ENCODE measurements at places on chromosomes 2 and 18.

DNA sequence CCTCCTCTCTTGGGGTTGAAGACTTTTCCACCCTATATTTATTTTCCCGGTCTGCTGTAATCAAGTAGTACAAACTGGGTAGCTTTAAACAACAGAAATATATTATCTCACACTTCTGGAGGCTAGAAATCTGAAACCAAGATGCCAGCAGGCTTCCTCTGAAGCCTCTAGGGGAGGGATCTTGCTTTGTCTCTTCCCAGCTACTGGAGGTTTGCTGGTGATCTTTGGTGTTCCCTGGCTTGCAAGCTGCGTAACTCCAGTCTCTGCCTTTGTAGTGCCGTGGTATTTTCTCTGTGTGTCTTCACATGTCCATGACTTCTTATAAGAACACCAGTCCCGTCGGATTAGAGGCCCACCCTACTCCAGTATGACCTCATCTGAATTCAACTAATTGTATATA, 44.4 kb downstream of the MYO3B start:
- DNase-seq = no peak

DNA sequence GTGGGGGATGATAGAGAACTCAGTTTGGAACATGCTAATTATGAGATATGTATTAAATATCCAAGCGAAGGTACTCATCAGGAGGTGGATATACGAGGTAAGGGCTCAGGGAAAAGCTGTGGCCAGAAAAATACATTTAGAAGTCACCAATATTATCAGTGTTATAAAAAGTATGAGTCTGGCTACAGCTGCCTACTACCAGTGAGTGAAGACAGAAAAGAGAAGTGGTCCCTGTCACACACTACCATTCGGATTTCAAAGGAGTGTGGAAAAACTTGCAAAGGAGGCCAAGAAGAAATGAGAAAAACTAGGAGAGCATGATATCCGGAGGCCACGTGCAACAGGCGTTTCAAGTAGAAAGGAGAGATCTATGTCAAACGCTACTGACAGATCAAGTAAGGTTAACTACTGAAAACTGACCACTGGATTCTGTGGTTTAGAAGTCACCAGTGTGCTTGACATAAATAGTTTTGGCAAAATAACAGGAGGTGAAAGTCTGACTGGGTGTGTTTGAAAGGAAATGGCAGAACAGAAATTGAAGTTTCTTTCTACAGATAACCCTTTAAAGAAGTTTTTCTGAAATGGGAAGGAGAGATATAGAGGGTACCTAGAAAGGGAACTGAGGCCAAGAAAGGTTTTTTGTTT, 118.7 kb upstream of the DNMT3A start:
- no peak for DNase-seq

GRCh38 chr2:1378456-1379150, 34.7 kb upstream of the TPO start:
- no peak for DNase-seq

DNA sequence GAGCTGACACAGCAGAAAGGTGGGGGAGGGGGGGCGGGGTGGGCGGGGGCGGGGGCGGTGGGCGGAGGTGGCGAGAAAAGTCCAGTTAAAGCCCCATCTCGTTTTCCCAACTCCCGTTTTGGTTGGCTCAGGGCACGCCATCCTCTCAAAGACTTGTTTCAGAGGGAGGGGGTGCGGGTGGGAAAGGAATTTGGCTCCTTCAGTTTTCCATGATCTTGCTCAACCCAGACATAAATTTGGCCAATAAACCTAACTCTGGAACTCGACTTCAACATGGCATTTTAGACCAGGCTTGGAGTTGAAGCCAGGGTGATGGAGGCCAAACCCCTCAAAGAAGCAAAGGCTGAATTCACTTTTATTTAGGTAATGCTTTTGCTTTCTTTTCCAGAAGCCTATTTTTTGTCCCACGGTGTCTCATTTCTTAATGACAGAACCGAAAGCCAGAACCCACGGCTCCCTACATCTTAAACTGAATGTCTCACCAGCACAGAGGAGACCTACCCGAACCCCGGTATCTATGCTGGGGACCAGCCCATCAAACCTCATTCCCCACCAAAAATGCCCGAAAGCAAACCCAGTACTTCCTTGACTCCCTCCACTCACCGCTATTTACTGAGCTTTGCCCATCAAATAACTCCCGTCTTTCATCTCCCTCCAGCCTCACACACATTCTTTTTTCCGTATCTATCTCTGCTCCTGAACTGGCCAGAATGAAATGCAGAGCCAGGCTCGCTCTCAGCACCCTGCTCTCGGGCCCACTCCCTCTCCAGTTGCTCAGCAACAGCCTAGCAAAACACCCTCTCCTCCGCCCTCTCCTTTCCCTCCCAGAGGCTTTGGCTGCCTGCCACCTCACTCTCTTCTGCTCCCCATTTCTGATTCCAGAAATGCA, 4.3 kb downstream of the IGFBP5 start:
- DNase-seq = no peak

- no peak for DNase-seq
These were observed 35.5 kb upstream of the TAF1B start for GRCh38 chr2:9807555-9808305.

GRCh38 chr2:189088591-189089205, 90.9 kb downstream of the COL5A2 start:
- no peak for DNase-seq

DNA sequence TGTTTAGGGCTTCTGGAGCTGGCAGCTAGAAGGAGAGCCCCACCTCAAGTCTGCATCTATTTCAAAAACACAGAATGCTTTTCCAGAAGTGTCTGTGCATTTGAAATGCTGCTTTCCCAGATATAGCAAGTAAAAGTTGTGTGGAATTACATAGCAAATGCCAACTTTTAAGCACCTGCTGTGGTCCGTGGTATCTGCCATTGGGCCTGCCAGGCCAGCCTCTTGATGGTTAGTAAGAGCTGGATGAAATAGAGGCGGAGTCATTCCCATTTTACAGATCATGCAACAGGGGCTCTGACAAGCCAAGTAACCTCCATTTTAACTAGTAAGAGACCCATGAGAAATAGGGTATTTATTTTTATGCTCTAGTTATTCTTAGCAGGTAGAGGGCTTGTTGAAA, 61.6 kb downstream of the MGAT5 start:
- no peak for DNase-seq

GRCh38 chr2:96924775-96925747, 55.2 kb upstream of the SEMA4C start:
- DNase-seq = no peak

DNA sequence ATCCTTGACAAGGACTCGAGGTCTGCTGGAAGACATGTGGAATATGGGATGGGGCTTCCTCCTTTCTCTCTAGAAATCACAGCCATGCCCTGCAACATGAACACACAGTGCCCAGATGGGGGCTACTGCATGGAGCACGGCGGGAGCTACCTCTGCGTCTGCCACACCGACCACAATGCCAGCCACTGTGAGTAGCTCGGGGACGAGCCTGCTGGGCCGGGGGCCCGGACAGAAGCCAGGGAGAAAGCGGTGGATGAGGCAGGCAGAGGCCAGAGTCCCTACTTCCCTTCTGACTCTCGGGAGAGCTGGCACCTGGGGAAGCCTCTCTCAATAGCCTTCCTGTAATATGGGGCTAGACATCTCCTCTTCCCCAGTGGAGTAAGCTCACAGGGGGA, 50.5 kb downstream of the SNED1 start:
- DNase-seq = no peak

GRCh38 chr2:96799623-96799935, 16.5 kb upstream of the CNNM3 start:
- no peak for DNase-seq

DNA sequence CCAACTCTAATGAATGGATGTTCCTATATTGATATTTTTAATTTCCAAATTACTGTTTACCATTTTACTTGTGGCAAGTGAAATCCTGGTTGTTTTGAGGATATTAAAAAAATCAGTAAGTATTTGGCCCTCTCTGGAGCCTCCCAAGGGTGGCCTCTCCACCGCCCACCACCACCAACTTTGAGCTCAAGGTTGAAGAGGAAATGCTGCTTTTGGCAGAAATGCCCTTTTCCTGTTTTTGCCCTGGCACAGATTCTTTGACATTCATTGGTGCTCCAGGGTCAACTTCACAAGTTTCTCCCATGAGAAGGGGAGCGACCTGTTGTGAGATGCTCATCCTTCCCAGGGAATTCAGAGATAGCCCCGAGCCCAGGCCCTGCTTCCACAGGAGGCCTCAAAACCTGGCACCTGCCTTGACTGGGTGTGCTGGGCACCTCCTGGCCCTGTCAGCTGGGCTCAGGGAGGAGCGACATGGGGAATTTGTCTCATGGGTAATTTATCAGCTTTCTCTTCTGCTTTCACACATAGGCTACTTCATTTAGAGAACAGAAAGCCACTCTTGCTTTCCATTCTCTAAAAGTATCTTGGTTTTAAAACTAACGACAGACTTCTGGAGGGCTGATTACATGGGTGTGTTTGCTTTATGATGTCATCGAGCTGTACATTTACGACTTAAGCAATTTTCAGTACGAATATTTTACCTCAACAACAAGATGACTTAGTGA, 6.9 kb downstream of the CD8A start:
- no peak for DNase-seq

DNA sequence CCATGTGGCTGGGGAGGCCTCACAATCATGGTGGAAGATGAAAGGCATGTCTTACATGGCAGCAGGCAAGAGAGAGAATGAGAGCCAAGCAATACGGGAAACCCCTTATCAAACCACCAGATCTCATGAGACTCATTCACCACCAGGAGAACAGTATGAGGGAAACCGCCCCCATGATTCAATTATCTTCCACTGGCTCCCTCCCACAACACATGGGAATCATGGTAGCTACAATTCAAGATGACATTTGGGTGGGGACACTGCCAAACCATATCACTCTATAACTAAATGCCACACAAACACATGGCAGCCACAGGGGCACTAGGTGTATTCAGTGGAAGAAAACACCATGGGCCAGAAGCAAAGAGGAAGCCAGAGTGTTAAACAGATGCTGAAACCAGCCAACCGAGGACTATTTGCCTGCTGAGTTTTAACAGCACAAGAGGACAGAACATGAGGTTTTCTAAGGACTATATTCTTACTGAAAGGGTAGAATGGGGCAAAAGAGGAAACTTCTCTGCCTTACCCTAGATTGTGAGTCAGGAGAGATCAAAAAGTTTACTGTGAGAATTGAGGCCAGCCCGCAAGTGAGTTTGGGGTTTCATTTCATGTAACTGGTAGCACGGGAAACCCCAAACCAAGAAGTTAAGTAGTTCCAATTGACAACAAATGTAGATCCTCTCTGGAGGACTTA, 49.2 kb downstream of the SIGLEC15 start:
- DNase-seq = no peak

GRCh38 chr2:28305202-28305601, 87.5 kb upstream of the FOSL2 start:
- no peak for DNase-seq

DNA sequence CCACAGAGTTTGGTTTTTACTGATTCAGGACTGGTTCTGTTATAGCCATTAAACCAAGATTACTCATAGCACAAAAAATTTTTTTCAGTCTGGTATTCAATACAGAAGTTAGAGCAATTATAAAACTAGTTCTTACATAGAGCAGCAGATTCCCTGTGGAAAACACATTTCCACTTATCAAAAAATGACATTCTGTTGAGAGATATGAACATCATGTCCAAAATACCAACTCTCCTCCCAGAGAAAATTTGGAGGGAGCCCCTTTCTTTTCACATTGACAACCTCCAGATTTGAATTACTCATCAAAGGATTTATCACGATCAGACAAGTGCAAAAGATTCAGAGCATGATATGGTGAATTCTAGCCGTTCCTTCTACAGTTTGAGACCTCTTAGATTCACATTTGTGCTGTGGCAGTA, 126.8 kb upstream of the SERPINE2 start:
- DNase-seq = peak; percentile 25

GRCh38 chr18:77133835-77134496, 1.4 kb upstream of the MBP start:
- DNase-seq = no peak
